Activated CD4-positive, alpha-beta T cell treated with anti-CD3 and anti-CD28 coated beads, Interleukin-2, amount 50 U/mL, for 1 hour (primary cell): ENCODE measurements at places on chromosomes 4 and X.
A peak's percentile ranks its signal among the peaks of the same experiment; 100 is the strongest.

DNA sequence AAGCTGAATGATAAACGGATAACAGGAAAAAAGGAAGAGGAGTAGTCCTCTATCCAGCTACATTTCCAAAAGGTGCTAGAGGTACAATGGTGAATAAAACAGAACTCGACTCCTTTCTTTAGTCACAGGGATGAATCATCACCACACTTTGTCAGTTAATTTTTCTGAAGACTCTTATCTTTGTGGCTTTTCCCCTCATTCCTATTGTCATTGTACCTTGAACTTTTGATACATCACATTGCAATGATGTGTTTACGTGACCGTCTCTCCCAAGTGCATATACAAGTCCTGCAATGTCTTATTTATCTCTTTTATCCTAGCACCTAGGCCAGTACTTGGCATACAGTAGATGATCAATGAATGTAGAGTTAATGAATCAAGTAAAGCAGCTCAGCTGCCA, 134.7 kb downstream of the LHFPL1 start:
- no peak for DNase-seq

GRCh38 chrX:115067812-115068211, 50.4 kb upstream of the IL13RA2 start:
- no peak for DNase-seq

DNA sequence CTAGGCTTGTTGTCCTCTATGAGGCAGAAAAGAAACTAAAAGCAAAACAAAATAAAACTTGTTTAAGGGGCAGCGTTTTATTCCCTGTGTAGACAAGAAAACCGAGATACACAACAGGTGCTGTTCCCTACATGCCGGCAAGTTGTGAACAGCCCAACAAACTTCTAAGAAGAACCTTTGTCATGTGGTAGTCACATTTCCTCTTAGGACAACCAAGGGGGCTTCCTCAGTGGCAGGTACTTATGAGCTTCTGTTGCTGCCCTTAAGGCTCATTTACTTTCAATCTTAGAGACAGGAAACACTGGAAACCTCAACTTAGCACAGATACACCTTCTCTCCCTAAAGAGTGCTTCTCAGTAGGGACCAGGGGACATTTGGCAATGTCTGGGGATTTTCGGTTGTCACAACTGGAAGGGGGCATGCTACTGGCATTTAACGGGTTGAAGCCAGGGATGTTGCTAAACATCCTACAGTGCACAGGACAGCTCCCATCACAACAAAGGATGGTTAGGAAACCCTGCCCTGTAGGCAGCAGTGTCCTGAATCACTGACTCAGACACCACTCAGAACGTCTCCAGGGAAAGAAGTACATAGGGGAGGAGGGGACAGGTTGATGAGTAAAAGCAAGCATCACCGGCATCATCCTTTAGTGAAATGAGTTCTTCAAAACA, 111.0 kb downstream of the ASB9 start:
- DNase-seq, result no peak

DNA sequence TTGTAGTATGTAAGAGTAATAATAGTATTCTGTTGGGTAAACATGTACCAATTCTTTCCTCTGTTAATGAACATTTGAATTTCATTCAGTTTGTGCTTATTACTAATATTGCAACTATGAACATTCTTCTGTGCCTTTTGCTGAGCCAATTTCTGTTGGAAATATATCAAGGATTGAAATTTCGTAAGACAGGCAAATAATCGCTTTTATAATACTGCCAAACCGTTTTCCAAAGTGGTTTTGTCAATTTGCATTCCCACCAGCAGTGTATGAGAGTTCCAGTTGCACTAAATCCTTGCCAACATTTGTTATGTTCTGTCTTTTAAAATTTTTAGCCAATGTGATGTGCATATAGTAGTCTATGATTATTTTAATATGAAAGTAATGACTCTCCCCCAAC, 38.6 kb downstream of the MAGEB17 start:
- DNase-seq, result no peak

GRCh38 chrX:19554786-19555185, 39.5 kb upstream of the MAP3K15 start:
- DNase-seq, result no peak

DNA sequence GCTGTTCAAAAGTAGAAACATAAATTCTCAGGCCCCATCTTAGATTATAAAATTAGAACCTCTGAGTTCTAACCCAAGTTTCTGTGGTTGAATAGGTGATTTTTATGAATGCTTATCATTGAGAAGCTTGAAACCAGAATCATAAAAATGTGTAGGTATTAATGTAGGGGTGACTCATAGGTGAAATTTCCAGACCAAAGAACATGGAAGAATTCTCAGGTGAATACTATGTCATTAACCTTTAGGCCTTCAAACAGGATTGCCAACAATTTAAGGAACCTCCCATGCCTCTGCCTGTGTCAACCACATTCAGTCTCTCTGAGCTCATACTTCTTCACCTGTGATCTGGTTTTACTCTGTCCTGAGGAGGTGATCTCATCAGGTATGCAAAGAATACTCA, 177.8 kb downstream of the NPFFR2 start:
- no peak for DNase-seq

DNA sequence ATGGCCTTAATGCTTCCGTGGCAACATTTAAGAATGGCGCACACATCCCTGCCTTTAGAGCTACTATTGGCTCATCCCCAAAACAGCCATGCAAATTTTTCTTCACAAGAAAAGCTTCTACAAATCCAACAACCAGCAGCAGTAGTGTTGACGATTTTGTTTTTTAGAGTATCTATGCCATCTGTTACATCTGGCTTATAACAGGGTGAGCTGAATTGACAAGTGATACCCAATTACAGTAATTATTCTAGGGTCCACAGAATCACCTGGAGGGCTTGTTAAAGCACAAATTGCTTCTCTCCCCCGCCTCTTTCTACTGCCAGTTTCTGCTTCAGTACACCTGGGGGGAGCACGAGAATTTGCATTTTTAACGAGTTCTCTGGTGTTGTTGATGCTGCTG, 34.1 kb downstream of the DCHS2 start:
- no peak for DNase-seq

DNA sequence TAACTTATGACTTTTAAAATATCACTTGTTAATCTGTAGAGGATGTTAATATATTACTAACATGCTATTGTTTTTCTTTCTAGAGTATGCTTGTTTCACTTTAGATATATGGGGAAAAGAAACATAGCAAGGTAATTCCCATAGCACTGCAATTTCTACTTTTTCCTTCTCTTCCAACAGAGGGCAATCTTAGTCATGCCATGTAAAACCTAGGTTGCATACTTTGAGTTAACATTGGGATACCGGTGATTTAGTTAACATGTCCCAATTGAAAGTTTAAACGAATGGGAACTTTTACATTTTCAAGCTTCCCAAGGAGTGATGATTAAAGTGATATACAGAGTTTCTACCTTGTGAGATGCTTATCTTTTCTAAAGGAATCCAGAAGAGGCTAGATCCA, 89.4 kb upstream of the IL13RA1 start:
- no peak for DNase-seq

DNA sequence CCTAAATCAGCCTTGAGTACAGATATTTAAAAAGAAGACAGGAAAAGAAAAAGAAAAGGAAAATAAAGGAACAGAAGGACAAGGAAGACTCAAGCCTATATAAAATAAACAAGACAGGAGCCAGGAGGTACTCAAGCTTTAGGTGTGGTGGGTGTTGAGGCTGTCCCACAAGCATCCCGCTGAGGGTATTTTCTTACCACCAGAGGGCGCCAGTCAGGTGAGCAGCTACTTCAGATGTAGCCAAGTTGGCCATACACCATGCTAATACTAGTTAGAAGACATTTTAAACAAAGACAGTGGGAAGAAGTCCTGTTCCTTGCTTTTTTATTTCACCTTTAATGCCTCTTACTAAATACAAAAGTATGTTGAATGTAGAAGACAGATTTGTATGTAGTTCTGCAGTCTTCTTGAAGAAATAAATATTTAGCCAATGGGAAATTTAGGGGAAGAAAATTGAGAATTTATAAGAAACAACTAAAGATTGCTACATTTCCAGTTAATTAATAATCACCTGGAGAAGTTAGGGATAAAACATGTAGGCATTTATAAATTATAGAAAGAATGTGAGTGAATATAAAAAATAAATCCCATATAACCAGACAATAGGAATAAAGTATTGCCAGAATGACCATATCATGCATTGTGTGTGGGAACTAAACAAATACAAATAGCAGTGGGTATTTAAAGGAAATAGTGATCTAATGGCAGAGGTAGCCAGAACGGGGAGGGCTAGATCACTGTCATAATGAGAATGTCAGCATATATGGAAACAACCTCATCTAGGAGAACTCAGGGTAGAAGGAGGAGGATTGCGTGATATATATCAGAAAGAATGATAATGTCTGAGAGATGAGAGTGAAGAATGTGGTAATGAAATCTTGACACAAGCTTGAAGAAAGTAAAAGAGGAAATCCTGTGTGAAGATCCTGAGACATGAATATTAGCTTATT, 71.0 kb downstream of the MTHFD2L start:
- DNase-seq, result peak; percentile 65

DNA sequence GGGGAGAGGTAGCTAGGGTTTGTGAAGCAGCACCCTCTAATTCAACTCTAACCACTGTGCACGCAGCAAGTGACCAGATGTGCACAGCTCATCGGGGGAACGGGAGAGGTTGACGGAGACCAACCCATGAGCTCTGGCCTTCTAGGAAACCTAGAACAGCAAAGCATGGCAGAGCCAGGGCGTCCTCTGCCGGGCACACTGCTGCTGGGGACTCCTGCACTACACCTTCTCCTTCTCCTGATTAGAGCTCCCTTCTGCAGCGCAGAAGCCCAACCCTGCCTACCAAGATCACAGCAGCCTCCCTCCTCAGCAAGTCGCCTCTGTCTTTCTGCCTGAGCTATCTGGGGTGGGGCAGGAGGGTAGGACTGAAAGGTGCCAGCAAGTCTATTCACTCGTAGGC, 252.3 kb upstream of the PSAPL1 start:
- DNase-seq, result no peak

- no peak for DNase-seq
Measured at GRCh38 chr4:53004497-53005148, 142.5 kb downstream of the RASL11B start.

GRCh38 chr4:4762909-4763821, 96.3 kb upstream of the MSX1 start:
- DNase-seq, result no peak

DNA sequence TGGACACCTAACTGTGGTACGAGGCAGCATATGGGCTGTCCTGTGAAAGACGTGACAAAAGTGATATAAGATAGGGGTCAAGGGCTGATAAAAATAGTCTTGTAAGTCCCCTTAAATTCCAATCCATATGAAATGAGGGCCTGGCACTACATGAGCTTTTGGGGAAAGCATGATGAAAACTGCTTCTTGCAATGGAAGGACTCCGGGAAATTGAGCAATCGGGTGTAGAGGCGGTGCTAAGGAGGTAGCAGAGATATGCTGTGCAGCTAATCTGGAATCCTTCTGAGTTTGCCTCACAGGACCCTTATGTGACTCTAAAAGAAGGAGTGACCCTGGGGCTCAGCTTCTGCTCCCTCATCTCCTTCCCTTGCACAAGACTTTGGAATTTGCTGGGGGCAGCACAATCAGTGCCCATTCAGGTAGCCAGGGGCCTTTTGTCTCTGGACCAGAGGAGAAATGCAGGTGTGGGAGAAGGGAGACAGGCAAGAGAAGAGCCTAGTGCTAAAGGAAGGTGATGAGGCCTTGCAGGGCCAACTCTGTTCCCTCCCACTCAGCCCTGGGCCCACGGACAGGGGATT, 12.8 kb downstream of the CLDN2 start:
- no peak for DNase-seq

- no peak for DNase-seq
Measured at GRCh38 chr4:102564399-102565059, 63.4 kb downstream of the NFKB1 start.
